ENCODE measurements at places on chromosomes 1 and 21.
A peak's percentile ranks its signal among the peaks of the same experiment; 100 is the strongest.

- no peak for DNase-seq
Measured at GRCh38 chr1:213969958-213970555, 17.7 kb upstream of the PROX1 start.

DNA sequence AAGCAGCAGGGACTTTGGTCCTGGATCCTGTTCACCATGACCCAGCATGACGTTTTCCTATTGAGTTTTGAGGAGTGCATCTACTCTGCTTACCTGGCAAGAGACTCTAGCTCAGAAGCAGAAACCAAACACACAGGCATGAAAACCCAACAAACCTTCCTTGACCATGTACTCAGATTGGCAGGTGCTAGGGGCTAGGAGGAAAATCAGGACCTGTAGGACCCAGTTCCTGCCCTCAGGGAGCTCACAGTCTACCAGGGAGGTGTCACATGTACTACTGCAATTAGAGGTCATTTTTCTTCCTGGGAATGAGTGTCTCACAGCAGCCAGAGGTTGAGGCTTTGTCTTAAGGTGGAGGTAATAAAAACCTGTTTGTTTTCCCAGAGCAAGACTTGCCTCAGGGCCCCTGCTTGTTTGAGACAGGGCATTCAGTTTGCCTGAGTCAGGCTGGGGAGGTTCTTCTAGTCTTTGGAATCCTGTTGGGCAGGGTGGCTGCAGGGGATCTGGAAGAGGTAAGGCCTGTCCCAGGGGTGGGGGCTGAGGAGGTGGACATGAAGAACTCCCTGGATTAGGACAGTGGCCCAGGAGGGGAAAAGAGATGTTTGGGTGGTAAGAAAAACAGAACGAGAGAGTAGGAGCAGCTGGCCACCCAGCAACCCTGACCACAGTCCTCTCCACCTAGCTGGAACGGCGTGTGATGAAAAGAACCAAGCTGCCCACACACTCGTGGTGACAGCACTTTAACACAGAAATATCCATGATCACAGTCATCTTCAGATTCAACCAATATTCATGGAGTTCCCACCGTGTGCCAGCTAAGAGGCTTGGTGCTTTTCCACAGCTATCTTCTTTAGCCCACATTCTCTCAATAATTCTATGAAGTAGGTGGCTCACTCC, 30.8 kb downstream of the IER5 start:
- DNase-seq, result no peak

DNA sequence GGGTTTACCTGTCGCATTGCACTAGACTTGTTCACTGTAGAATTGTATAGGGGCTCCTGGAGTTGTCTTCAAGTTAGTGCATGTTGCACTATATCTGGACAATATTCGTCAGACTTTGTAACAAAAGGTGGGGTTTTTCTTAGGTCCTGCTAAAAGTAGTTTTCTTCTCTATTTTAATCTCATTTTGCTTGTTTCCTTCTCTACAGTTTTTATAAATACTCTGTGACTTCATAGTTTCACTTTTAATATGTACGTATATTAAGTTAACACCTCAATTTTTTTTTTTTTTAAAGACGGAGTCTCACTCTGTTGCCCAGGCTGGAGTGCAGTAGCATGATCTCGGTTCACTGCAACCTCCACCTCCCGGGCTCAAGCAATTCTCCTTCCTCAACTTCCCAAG, 26.5 kb upstream of the MRPS6 start:
- no peak for DNase-seq

DNA sequence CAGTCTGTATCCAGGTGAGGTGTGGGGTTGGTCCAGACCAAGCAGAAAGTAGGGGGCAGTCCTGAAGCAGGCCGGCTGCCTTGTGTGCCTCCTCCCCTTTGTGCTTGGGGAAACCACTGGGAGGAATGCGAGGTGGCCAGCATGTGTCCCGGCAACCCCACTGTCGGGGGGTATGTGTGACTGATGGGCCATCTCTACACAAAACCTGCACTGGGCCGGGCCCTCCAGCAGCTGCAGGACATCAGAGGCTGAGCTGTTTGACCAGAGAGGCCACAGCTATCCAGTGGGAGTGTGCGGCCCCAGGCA, 33.3 kb downstream of the TMEM51 start:
- DNase-seq, result no peak

GRCh38 chr1:197399755-197400521, 131.9 kb downstream of the CRB1 start:
- peak; percentile 24 for DNase-seq

GRCh38 chr1:14940285-14940870, 213.2 kb upstream of the TMEM51 start:
- DNase-seq, result no peak

DNA sequence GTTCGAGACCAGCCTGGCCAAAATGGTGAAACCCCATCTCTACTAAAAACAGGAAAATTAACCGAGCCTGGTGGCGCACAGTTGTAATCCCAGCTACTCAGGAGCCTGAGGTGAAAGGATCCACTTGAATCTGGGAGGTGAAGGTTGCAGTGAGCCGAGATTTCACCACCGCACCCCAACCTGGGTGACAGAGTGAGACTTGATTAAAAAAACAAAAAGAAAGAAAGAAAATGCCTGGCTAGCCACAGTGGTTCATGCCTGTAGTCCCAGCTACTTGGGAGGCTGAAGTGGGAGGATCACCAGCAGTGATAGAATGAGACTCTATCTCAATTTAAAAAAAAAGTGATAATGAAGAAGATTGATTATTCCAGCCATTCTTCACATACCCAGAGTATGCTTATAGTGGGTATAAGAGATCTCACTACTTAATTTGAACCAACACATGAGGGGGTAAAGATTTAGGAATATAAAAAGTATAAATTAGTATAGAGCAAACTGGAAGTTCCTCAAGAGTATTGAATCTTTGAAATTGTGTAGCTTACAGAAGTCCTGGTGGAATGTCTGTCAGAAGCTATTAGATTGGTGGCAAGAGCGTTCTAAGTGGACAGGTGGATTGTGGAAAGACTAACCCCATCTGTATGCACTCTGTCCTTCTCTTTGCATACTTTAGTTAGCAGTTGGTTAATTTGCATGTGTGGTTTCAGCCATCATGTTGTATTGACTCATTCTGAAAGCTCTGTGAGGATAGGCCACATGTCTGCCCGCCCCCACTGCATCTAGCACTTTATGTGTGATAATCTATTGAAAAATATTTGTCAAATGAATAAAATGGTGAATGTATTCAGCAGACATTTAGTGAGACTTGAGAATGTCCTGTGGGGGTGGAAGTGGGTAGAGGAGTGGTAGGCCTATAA, 25.0 kb downstream of the RLF start:
- DNase-seq, result no peak

DNA sequence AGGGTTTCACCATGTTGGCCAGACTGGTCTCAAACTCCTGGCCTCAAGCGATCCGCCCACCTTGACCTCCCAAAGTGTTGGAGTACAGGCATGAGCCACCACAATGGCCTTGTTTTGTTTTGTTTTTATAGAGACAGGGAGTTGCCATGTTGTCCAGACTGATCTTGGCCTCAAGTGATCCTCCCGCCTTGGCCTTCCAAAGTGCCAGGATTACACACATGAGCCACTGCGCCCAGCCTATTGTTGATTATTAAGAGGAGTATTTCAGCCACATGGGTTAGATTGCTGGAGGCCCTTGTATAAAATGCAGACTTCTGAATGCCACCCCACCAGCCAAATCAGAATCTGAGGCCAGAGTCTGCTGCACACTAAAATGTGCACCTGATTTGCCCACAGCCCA, 57.2 kb upstream of the ANGPTL1 start:
- no peak for DNase-seq

DNA sequence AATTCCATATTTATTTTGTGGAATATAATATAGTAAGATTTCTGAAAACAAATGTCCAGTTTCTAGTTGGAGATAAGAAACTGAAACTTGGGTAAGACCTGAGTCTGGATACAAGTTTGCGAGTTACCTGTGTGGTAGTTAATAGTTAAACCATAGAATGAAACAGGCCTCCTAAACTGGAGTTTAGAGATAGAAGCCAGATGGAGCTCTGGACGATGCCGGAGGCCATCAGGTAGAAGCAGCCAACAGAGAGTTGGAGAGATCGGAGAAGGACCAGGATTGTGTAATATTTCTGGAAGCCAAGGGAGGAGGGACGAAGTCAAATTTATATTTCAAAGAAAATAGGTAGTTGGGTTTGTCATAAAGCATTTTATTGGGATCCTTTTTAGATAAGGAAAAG, 45.1 kb downstream of the ARID1A start:
- no peak for DNase-seq

GRCh38 chr1:114509596-114510273, 1.3 kb downstream of the TRIM33 start:
- no peak for DNase-seq

DNA sequence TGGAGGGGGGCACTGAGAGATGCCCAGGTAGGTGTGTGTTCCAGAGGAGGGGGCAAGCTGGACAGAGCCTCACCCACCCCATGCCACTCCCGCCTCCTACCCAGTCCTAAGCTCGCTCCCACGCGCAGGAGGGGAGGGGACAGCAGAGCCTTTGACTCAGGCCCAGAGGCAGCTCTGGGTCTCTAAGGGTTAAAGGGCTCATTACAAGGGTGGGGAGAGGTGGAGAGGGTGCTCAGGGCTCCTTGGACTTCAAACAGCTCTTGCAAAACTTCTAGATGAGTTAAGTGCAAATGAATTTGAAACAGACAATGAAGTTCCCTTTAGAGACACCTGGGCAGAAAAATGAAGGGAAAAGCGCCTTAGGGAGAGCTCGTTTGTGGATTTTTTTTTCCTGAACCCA, 104.2 kb upstream of the CASZ1 start:
- DNase-seq, result no peak

DNA sequence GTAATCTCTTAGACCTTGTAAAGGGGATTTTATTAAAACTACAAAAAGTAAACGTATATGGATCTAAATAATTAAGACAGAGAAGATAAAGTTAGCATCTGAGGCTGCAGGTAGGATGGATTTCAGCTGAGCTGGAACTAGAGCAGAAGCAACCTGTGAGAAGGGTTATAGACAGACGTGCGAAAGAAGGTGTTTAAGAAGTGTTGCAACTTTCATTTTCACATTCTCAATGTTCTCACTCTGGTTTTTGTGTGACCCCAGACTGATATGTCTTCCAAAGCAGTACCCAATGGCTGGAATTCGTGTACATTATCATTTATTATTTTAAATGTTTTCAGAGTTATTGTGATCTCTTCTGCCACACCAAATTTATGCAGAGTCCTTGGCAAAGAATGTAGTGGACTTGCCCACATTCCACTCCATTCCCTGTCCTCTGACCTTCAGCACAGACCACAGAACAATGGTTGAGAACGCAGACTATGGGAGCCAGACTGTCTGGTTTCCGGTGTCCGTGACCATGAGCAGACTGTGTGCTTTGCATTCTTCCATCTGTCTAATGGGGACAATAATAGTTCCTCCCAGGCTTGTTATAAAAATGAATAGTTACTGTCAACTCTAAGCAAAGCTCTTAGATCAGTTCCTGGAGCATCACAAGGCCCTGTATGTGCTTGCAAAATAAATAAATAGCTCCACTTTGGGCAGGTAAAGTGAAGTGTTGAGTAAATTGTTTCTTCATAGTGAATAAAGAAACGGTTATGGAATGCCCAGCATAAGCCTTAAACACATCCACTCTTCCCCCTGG, 140.6 kb upstream of the SAMSN1 start:
- no peak for DNase-seq

GRCh38 chr1:157944663-157945280, 48.7 kb upstream of the KIRREL1 start:
- DNase-seq, result no peak

- DNase-seq, result no peak
Measured at GRCh38 chr1:7525338-7526063, 245.6 kb upstream of the VAMP3 start.

DNA sequence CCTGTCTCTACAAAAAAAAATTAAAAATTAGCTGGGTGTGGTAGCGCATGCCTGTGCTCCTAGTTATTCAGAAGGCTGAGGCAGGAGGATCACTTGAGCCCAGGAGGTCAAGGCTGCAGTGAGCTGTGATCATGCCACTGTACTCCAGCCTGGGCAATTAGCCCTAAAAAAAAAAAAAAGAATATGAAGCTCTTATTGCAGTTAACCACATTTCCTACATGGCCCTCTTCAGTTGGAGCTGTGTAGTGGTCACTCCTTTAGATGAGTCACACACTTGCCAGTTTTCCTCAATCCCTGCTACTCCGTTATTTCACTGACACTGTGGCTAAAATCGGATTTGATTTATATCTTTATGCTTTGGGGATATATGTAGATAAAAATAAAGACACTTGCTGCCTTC, 11.8 kb downstream of the NFYC start:
- DNase-seq, result no peak

DNA sequence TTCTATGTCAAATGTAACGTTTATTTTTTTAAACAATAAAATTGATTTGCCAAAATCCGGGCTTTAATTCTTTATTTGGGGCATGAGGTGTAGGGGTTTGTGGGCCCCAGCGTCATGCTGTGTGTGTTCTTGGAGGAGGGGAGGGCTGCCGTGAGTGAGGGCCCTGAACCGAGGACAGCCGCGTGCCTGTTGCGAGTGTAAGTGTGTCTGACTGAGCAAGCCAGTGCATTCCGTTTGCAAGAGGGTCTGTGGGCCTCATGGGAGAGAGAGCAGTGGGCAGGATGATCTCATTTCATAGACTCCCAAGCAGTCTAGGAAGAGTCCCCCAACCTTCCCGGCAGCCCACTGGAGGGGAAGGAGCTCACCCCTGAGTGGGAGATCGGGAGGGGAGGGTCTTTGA, 21.4 kb upstream of the SPSB1 start:
- DNase-seq, result no peak

DNA sequence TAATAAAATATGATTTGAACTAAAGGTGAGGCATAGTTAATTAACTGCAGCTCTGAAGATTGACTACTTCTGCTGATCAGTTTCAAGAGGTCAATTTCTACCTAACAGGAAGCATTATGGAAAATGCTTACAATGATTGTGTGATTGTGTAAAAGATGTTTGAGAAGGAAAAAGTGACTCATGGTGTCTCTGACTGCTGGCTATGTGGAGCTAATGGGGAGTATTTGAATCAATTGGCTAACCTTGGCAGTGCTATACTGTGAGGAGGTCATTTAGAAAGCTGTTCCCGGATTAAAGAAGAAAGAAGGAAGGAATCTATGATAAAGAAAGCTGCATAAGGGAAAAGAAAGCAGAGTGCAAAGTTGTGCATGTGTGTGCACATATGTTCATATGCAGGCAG, 376.5 kb downstream of the ADGRL2 start:
- no peak for DNase-seq

- no peak for DNase-seq
Measured at GRCh38 chr21:39951183-39952101, 84.2 kb downstream of the PCP4 start.

DNA sequence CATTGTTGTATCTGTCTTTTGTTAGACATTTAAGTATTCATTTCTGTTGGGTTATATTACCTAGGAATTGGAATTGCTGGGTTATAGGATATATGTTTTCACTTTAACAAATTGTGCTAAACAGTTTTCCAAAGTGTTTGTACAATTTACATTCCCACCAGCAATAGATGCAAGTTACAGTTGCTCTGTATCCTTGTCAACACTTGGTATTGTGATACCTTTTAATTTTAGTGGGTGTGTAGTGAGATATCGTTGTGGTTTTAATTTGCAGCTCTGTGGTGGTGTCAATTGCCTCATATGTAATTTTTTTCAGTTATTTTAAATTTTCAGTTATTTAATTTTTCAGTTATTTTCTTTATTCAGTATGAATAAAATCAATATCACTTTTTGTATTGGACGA, 7.4 kb upstream of the DPH5 start:
- DNase-seq, result no peak

Measured in HuH-7.5 (cell line).